ENCODE measurements at places on chromosomes 5 and 9.
A peak's percentile ranks its signal among the peaks of the same experiment; 100 is the strongest.

- DNase-seq = peak; percentile 18
These were observed 43.6 kb upstream of the RAD23B start for GRCh38 chr9:107239474-107239873.

GRCh38 chr5:76180814-76181805, 97.9 kb downstream of the SV2C start:
- DNase-seq = no peak

GRCh38 chr5:63727583-63727982, 234.7 kb downstream of the HTR1A start:
- no peak for DNase-seq

- no peak for DNase-seq
These were observed 7.6 kb upstream of the NUP214 start for GRCh38 chr9:131117762-131118145.

- DNase-seq = no peak
These were observed 190.3 kb downstream of the TLE1 start for GRCh38 chr9:81499021-81499454.

DNA sequence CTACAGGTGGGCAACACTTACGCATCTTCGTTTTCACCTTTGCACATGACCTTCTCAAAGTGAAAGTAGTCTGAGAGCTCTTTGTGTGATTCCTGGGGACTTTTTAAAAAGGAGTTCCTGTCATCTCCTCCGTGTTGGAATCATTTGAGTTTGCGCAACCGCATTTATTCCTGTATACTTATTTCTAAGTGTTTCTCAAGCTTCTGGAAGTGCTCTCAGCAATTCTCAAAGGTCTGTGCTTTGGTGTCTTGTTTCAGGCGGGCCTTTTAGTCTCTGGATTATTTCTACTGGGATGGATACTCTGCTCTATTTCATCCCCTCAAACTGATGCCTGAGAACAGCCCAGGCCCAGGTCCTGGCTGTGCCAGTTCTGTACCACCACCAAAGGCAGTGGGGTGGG, 226.5 kb upstream of the TUT7 start:
- DNase-seq = no peak

DNA sequence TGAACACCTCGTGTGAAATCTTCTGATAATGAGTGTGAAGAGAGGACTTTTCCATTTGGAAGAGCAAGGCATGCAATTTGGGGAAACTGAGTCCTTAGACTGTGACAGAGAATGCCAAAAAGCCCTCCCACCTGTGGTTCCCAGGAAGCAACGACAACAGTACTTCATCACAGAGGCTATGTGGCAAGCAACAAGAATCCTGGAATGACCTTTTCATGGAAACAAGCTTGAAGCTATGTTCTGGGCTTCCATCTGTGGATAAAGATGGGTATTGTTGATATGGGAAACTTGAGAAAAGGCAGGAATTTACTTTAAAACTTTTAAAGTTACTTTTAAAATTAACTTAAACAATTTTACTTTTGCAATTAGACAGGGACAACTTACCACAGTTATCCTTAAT, 131.2 kb upstream of the ANKH start:
- no peak for DNase-seq

- no peak for DNase-seq
These were observed 115.2 kb downstream of the GNAQ start for GRCh38 chr9:77916410-77916819.

- no peak for DNase-seq
These were observed 165.9 kb upstream of the SMIM23 start for GRCh38 chr5:171619744-171620143.

DNA sequence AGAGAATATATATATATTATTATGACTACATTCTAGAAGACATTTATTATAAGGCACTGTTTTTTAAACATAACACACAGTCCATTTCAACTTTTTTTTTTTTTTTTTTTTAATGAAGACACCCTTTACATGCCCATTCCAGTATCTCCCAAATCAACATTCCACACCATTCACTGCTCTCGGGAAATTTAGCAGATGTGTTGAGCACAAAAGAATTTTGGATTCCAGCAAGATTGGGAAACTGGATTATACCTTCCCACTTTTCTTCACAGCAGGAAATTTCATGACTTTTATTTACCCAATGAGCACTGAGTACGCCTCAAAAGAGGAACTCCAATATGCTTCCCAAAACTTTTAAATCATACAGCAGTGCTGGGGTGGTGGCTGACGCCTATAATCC, 333.6 kb upstream of the DAB2 start:
- no peak for DNase-seq

DNA sequence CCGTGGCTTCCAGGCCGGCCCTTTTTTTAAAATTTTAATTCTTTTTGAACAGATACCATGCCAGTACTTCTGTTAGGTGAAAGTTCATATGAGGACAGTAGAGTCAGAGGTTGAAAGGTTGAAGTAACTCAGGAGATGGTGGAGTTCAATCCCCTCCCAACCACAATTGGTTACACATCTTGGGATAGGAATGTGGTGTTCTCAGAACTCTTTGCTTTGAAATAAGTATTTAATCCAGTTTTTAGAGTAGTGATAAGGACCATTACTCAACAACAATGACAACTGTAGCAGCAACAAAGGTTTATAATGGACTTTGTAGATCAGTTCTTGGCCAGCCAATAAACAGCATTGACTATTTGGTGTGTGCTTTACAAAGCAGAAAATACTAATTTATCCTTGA, 116.0 kb downstream of the ARHGAP26 start:
- no peak for DNase-seq

GRCh38 chr5:150152636-150153462, 2.8 kb downstream of the PDGFRB start:
- DNase-seq = no peak

DNA sequence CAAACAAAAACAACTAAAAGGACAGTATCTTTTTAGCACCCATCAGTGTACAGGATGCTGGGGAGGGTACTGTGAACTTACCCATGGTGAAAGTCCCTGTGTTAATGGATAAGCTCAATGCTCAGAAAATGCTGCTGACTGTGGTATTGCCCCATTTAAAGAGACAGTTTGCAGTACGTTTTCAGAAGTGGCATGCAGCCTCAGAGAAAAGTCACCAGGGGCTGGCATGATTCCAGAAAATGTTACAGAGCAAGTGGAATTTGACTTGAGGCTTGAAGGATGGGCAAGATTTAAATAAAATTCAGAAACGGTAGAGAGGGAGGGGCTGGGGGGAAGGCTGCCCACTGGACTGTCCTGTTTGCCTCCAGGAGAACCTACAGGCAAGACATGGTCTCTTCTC, 7.2 kb downstream of the S1PR3 start:
- no peak for DNase-seq

GRCh38 chr9:137240318-137240840, 708 bp upstream of the TUBB4B start:
- peak; percentile 75 for DNase-seq

DNA sequence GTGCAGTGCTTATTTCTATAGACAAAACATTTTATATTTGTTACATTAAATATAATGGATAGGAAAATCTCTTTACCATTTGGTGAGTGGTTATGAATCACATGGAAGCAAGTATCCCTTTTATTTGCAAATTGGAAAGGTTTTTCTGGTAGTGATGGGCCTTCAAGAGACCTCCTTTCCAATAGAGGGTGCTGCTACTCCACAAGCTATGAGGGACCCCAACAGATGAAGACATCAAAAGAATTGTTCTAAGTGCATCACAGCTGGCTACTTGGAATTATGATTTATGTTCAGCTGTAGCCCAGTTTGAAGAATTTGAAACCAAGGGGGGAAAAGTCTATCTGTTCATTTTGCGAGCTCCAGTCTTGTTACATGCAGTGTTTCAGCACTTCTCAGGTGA, 493.7 kb upstream of the SGCD start:
- no peak for DNase-seq

DNA sequence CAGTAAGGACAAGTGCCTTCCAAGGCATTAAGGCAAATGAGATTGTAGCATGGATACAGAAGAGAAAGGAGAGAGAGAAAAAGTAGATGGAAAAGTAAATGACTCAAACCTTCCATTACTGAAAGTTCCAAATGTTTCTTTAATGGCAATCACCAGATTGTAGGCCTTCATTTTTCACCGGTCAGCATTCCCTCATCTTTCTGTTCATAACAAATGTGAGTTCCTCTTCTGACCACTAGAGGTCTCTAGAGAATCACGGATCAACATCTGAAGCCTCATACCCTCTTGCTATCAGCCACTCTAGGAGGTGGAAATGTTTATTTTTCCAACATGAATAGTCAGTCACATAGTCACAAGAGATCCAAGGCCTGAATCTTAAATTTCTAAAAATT, 73.6 kb upstream of the RPS23 start:
- peak; percentile 27 for DNase-seq

DNA sequence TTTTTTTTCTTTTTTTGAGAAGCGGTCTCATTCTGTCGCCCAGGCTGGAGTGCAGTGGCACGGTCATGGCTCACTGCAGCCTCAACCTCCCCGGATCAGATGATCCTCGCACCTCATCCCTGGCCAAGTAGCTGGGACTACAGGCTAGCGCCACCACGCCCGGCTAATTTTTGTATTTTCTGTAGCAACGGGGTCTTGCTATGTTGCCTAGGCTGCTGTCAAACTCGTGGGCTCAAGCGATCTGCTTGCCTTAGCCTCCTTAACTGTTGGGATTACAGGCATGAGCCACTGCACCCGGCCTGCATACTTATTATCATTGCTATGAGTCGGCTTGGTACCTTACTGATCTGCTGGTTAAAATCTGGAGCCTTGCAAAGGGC, 790 bp upstream of the IARS1 start:
- DNase-seq = no peak

- no peak for DNase-seq
These were observed 5.1 kb downstream of the TLN1 start for GRCh38 chr9:35726931-35727330.

- DNase-seq = no peak
These were observed 54.0 kb downstream of the SECISBP2 start for GRCh38 chr9:89372230-89372816.

- DNase-seq = no peak
These were observed 89.5 kb downstream of the EGFLAM start for GRCh38 chr5:38347896-38348295.

GRCh38 chr5:164975986-164976385, 1470.6 kb downstream of the MAT2B start:
- no peak for DNase-seq

- no peak for DNase-seq
These were observed 287.0 kb upstream of the SEMA6A start for GRCh38 chr5:116861666-116862065.

GRCh38 chr5:92916036-92916435, 665.0 kb downstream of the NR2F1-AS1 start:
- DNase-seq = no peak

- DNase-seq = no peak
These were observed 126.1 kb downstream of the NPR3 start for GRCh38 chr5:32837211-32837610.

DNA sequence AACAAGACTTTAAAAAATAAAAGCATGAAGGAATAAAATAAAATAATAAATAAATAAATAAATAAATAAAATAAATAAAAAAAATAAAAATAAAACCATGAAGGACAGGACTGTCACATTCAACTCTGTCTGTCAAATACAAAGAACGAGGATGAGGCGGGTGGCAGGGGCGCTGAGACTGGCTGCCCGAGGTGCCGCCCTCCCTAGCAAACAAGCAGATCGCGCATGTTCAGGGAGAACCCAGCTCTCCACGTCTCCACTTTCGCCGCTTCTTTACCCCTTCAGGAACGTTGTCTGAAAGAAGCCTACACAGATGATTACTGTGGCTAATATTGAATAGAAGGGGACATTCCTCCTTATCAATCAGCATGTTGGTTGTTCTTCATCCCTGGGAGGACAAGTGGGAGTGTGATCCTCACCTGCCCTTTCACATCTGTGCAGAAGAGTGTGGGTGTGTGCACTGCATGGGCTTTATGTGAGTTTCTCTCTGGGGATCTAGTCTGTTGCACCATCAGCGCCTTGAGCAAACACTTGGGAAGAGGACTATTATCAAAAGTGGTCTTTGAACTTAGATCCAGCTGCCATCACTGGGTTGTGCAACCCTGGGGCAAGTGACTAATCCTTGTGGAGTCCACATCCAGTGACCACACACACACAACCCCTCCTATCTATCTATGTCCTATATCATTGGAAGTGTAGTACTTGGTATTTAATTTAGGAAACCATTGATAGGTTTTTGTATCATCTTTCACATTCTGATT, 399.2 kb downstream of the IRX2 start:
- no peak for DNase-seq

- DNase-seq = no peak
These were observed 52.9 kb downstream of the ARHGAP26 start for GRCh38 chr5:142823126-142823525.

GRCh38 chr9:20532584-20532983, 89.7 kb downstream of the MLLT3 start:
- DNase-seq = no peak

GRCh38 chr5:54229041-54229780, 81.2 kb downstream of the ARL15 start:
- DNase-seq = peak; percentile 46

DNA sequence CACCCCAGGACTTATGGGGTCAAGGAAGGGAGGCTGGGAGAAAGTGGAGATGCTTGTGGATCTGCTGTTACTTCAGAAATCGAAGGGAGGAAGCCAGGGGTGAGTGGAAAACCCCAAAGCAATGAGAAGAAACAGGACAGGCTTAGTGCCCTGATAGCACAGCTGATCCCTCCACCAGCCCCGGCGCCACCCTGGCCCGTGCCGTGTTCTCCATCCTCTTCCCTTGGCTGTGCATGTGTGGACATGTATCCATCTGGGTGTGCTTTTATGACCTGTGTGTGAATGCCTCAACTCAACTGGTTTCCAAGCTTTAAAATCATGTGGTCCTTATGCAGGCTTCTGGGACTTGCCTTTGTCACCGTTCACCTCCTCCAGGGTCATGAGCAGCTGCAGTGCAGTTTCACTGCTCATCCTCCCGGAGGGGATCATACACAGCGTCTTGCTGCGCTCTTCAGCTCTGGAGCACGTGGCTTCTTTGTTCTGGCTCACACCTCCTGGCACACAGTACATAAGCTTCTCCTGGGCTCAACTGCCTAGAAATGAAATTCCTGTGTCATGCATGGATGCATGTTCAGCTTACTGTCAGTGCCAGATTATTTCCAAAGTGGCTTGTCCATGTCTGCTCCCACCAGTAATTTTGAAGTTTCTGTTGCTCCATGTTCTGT, 58.2 kb downstream of the IPPK start:
- no peak for DNase-seq

DNA sequence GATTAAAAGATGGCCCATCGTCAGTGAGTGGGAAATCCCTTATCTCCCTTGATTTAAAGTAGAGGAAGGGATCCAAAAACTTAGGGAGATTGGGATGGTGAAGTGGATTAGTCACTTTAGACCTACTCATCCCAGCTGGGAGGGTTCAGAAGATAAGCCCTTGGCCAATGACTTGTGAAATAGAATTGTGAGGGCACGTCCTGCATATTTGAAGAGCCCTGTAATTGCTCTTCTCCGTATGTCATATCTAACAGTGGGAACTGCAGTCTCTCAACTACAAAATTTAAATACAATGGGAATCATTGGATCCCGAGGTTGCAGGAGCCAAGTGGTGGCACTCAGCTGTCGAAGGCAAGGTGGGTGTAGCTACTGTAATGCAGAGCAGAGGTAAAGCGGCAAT, 65.4 kb upstream of the C9orf72 start:
- DNase-seq = no peak
